ENCODE measurements at places on chromosomes 1 and 21. TPM values are rescaled to one million over a fixed set of nuclear protein-coding genes. Genes with fewer than 3 reads are reported as not detected.

DNA sequence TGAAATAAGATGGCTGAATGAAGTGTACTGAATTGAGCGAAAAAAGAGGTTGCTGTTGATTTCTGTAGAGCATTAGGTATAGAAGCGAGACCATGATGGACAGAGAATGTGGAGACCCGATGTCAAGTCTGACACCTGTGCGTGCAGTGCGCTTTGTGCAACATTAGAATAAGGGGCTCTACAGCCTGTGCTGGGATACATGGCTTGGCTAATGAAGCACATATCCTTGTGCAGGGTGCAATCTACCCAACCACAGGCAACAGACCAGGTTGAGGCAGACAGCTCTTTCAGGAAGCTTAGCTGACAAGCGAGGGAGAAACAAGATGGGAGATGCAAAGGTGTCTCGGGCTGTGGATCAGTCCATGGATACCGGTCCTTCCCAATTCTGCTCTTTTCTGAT is 18.9 kb downstream of the GPA33 start:
- DNase-seq: no peak

The SLAMF6 gene
- 0.11 TPM for total RNA-seq

The ATP1A4 gene
- total RNA-seq: not detected

DNA sequence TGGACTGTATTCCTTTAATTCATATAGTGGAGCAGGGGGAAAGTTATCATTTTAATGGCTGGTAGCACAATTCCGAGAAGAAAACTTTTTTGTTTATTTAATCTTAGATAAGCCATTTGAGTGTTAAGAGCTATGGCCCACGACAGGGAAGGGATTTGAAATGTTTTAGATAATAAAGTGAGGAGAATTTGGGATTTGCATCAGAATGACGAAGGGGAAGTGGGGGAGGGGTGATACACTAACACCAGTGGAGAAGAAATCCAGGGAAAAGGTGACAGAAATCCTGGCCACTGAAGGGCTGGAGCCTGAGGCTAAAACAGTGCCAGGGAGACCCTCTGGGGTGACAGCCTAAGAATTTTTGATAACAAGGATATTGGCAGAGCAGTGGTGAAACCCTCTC is 21.0 kb downstream of the LEPR start:
- DNase-seq: no peak

DNA sequence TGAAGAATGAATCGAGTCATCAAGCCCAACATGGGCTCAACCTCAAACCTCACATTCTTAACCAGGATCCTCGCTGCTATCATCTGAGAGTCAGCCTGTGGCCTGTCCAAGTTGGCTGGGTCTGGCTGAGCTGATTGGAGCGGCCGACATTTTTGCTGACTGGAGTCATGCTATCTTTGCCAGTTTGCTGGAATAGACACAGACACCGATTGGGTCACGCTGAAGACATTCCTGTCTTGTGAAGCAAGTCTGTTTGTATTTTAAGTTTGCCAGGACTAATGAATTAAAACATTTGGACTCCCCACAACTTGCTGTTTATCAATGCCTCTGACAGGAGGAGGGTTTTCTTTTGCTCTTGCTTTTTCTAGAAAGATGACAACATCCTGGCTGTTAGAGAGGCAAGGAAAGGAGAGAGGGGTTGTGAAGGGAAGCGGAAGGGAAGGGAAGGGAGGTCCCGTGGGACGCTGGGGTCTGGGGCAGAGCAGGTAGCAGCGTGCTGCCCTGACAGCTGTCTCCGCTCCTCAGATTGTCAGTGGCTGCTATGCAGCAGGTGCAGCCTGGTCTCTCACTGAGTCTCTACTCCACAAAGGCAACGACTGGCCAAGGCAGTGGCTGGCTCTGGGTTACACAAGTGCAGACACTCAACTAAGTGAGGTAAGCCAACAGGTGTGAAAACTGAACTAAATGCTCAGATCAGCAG is at the start of gene MAP3K7CL:
Gene MAP3K7CL (plus strand): TSS at position 375 of the 700 bp plus-strand sequence. CDS start 2,701 bp downstream, outside the sequence.
- DNase-seq: peak; percentile 35

The OLFM3 gene
- total RNA-seq: 0.28 TPM

DNA sequence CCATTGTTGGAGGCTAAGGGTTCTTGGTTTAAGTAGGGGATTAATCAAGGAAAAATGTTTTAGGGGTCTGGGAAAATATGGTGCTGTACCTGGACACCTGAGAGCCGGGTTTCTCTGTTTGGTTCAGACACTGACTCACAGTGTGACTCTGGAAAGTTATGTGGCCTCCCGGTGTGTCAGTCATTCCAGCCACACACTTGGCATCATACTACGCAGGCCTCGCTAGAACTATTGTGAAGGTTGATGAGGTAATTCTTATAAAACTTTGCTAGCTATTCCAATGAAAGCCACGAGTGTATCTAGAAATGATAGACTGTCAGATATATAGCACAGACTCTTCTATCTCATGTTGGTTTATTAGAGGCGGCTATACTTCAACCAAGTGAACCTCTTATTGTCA is 4.8 kb upstream of the CAMSAP2 start:
- no peak for DNase-seq

GRCh38 chr1:88088481-88088880 is 595.6 kb upstream of the PKN2 start:
- DNase-seq: no peak

DNA sequence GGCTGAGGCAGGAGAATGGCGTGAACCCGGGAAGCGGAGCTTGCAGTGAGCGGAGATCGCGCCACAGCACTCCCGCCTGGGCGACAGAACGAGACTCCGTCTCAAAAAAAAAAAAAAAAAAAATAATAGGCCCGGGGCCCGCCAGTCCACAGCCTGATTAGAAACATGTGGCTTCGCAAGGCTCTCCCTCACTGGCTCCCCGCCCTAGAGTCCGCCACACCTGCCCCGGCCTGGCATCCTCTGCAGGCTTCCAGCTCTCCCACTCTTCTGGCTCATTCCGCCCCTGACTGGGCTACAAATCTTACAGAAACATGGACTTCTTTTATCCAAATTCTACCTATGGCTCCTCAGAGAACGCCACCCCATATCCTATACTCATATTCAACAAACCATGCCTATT is 32.4 kb downstream of the PGBD5 start:
- no peak for DNase-seq

DNA sequence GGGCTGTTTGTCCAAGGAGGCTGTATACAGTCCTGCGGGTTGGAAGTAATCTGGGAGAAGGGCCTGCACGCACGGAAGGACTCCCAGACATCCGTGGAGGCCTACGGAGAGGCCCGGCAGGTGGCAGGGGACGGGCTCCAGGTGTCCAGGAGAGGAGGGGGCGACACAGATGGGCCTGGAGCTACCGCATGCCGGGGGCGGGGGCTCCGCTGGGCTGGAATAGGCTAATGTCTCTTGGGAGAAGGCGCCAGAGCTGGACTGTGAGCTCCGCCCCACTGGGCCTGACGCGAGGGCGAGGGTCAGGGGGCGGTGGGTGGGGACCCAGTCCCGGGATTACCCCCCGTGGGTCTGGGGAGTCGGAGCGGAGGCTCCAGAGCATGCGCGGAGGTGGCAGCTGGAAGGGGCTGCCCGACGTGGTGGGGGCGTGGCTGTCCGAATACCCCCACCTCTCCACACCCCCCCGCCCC is 659 bp downstream of the AGO1 start:
- peak; percentile 57 for DNase-seq

DNA sequence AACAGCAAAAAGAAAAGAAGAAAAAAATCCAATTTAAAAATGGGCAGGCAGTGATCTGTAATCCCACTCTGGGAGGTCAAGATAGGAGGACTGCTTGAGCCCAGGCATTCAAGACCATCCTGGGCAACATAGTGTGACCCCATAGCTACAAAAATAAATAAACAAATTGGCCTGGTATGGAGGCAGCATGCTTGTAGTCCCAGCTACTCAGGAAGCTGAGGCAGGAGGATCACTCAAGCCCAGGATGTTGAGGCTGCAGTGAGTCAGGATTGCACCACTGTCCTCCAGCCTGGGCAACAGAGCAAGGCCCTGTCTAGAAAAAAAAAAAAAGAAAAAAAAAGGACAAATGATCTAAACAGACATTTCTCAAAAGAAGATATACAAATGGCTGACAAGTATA is 99.6 kb downstream of the EIF4G3 start:
- DNase-seq: no peak

DNA sequence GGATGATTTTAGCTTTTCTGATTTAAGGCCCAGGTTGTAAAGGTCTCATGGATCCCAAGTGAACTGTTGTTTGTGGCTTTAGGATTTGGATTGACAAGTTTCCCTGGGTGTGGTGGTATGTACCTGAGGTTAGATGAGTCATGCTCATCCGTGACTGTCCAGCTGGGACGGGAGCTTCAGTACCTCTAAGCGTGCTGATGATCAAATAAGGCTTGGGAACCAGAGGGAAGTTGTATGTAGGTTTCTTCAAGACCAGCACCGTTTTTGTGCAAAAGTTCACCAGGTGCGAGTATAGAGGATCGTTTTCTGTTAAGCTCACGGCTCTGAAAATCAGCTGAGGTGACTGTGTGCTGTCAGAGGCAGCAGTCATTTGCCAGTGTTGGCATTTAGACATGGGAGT is 19.8 kb downstream of the PLA2G2E start:
- no peak for DNase-seq

DNA sequence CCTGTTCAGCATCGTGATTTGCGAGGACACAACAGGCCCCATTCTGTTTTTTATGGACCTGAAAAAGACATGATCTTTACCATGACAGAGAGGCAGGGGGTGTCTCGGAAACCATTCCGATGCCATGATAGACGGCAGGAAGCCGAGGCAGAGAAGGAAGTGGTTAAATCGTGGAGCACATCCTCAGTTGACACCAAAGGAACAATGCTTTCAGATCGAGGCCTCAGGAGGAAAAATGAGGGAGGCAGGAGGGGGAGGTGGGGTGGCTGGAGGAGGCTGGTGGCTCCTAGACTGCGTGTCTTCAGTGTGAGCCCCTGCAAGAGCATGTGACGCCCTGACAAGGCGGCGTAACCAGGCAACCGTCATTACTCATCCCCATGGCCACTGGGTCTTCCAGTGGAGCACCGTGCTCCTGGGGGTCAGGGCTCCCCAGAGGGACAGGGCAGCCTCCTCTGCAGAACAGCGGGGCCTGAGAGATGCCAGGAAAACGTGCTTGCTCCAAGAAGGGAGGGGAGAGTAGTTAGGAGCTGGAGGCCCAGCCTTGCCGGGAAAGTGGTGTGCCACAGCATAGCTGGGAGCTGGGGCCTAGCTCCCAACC is 172.8 kb upstream of the TMEM51 start:
- peak; percentile 86 for DNase-seq

DNA sequence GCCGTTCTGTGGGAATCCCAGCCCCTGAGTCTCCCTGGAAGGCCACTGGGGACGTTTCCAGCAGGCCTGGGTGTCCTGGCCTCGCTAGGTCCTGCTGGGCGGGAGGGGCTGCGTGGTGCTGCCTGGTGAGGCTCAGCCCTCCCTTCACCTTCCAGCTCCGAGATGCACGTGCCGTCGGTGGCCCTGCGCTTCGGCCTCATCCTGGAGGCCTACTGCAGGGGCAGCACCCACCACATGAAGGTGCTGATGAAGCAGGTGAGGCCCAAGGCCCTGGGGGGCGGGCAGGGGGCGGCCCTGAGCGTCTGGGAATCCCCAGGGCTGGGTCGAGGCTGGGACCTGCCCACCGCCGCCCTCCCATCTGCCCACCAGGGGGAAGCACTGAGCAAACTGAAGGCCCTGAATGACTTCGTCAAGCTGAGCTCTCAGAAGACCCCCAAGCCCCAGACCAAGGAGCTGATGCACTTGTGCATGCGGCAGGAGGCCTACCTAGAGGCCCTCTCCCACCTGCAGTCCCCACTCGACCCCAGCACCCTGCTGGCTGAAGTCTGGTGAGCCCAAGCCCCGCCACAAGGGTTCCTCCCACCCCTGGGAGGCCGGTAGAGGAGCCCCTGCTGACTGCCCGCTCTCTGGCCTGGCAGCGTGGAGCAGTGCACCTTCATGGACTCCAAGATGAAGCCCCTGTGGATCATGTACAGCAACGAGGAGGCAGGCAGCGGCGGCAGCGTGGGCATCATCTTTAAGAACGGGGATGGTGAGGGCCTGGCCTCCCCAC is 70.3 kb downstream of the PIK3CD start:
- no peak for DNase-seq

DNA sequence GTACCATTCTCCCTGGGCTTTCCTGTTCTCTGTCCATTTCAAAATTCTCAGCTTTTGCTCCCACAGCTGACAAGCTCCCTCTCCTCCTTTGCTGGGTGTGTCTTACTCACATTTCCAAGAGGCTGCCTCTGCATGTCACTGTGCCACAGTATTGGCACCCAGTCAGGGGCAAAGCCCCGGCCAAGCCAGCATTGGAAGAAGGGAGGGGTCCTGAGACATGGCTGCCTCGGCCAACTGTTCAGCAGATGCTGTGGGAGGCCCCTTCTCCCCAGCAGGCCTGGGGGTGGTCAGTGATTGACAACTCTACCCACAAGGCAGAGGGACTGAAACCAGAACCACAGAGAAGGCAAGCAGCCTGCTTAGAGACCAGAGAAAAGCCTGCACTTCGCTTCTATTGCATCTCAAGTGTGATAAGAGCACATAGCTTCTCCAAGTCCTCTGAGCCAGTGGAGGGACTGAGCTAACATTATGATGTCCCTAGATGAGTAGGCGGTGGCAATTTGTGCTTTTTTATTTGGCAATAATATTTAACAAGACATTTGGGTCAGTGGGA is 294.1 kb downstream of the SIPA1L2 start:
- no peak for DNase-seq

The CRYBG2 gene
- not detected for total RNA-seq

DNA sequence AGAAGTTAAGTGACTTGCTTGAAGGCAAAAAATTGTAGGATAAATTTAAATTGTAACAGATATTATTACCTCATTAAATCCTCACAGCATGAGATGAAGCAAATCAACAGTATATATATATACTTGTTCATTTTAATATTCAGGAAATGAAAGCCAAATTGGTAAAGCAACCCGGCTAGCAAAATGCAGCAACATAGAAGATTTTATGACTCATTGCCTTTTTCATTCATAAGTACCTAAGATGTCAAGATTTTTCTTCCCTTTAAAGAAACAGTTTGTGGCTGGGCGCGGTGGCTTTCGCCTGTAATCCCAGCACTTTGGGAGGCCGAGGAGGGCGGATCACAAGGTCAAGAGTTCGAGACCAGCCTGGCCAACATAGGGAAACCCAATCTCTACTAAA is 190.5 kb upstream of the NRIP1 start:
- DNase-seq: no peak
